ENCODE measurements at places on chromosomes 2 and 18.

GRCh38 chr2:181575650-181576025 is 81.3 kb downstream of the CERKL start:
- DNase-seq = no peak

- DNase-seq = no peak
These were observed 157.4 kb downstream of the TANC1 start for GRCh38 chr2:159125858-159126257.

GRCh38 chr2:190791347-190791975 is 89.2 kb upstream of the GLS start:
- DNase-seq = no peak

GRCh38 chr2:218536804-218537494 is 31.2 kb downstream of the USP37 start:
- no peak for DNase-seq

GRCh38 chr2:45328264-45328870 is 282.7 kb downstream of the SRBD1 start:
- DNase-seq = no peak

DNA sequence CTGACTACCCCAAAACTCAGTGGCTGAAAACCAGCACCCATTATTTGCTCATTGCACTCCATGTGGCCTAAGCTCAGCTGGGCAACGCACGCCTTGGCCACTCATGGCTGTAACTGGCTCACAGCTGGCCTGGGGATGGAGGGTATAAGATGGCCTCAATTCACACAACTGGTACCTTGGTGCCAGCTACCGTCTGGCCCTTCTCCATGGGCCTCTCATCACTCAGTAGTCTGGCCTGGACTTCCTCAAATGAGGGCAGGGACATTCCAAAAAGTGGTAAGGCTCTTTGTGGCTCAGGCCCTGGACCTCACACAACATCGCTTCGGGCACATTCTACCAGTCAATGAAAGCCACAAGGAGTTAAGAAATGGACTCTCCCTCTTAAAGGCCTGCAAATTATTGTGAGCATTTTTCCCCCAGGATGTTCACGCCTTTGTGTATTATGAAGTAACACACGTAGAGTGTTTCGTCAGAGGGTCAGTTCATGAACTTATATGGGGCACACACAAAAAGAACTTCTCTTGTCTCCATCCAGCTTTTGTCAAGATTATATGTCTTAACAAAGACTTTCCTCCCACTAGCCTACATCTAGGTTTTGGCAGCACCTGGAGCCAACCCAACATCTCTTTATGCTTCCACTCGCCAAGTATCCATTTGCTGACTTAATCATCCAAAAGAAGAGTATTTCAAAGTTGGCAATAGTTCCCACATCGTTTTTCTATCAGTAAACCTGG is 145.2 kb downstream of the CCBE1 start:
- no peak for DNase-seq

- no peak for DNase-seq
These were observed 45.6 kb downstream of the GPC1 start for GRCh38 chr2:240480834-240481623.

- DNase-seq = no peak
These were observed 4.8 kb upstream of the TTC39C start for GRCh38 chr18:24009651-24010333.

GRCh38 chr2:43024515-43025011 is 201.8 kb downstream of the ZFP36L2 start:
- DNase-seq = no peak

DNA sequence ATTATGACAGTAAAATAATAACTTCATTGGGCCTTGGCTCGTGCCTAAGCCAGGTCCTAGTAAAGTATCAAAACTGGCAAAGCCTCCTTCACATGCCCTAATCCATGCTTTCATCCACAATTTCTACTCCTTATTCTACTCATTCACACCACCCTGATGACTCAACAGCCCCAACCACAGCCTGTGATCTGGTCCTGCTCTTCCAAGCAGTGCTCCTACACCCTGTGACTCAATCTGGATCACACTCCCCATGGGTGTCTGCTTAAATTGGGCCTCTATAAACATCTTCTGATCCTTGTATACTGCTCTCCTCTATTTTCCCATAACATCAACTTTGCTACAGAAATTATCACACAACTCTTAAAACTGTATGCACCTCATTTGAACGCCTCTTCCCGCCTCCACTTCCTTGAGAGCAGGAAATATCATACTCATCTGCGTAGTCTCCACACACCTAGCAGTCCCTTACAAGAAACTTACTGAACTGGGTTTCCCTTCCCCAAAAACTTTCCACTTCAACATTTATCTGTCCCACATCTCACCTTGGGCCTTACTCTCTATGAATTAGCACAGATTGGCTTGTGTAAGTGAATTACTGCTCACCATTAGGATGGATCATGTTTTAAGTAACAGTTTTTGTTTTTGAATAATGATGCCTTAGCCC is 15.9 kb downstream of the GTF3C3 start:
- peak; percentile 48 for DNase-seq

- no peak for DNase-seq
These were observed 943.1 kb upstream of the LRRTM1 start for GRCh38 chr2:81247648-81248047.

GRCh38 chr2:78982638-78983330 is 42.7 kb upstream of the REG3G start:
- no peak for DNase-seq

- no peak for DNase-seq
These were observed 52.3 kb downstream of the TCF7L1 start for GRCh38 chr2:85185431-85185940.

GRCh38 chr18:70377317-70377799 is 88.5 kb downstream of the SOCS6 start:
- DNase-seq = no peak

GRCh38 chr2:200962811-200963123 is 693 bp downstream of the ORC2 start:
- DNase-seq = no peak

DNA sequence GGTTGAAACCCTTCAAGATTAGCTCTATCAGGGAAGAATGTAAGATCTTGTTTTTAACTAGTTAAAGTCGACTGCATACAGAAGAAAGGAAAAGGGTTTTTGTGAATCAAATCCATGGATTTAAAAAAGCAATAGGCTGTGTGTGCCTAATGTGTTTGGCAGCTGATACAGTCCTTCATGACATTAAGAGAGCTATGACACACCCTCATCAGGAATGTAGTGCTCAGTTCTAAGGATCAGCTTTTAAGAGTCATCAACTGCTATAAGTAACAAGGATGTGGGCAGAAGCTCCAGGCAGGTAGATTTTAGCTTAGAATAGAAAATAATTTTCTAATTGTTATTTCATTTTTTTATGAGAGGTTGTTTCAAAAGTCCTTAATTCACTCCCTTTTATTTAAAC is 52.9 kb downstream of the PPP1R1C start:
- DNase-seq = peak; percentile 46

GRCh38 chr2:236706288-236706687 is 136.7 kb downstream of the ACKR3 start:
- DNase-seq = no peak

DNA sequence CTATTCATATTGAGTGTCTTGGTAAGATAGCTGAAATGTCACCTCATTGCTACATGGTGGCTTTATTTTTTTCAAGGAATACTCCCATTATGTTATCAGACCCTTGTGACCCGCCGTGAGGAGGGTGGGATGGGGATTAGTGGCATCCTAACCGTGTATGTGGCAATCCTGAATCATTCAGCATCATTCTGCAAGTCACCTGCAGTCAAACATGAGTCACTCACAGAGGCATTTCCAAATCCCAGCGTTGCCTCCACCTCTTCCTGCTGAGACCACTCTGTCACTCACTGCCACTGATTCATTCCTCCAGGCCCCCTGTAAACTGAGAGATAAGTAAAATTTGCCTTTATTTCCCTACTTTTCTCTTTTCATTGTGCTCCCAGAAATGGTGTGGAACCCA is 307.4 kb upstream of the KLHL29 start:
- DNase-seq = no peak

DNA sequence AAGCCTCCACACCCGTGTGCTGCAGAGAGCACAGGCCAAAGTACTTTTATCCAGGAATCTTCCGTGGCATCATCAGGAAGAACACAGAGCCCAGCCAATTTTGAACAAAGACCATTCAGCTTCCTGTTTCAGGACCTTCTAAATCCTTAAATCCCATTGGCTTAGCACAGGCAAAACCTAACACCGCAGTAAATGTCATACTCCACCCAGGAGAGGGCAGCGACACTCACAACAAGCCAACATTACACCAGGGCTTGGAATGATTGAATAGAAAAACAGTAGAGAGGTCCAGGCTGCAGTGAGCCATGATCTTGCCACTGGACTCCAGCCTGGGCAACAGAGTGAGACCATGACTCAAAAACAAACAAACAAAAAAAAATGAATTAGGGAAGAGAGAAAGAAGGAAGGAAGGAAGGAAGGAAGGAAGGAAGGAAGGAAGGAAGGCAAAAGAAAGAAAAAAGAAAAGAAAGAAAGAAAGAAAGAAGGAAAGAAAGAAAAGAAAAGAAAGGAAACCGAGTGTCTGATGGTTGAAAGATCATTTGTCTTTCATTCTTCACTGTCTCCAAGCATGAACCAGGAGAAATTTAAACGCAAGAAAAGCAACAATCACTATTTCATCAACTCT is 144.6 kb upstream of the SATB2 start:
- no peak for DNase-seq

DNA sequence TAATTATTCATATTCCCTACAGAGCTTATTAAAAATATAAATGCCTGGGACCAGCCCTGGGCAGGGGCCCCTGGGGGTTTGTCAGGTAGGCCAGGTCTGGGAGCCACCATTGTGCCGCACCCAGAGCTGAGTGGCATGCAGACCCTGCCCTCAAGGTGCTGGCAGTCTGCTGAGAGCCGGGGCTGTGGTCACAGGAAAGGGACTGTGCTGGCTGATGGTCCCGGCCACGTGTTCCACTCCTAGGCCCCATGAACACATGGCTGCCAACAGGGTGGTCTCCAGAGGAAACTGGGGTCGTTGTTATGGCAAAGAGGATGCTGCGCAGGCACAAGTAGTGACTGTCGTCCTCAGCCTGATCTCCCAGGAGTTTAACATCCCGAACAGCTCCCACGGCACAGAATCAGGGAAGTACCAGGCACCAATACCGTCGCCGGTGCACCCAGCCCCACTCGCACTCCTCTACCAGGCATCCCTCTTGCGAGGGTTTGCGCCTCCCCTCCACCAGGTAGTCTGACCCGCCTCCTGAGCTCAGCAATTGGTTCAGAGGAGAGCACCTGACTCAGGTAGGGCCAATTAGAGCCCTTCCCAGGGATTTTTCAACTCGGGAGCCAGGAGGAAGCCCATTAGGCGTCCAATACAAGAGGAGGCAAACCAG is 39.2 kb upstream of the BIN1 start:
- no peak for DNase-seq

DNA sequence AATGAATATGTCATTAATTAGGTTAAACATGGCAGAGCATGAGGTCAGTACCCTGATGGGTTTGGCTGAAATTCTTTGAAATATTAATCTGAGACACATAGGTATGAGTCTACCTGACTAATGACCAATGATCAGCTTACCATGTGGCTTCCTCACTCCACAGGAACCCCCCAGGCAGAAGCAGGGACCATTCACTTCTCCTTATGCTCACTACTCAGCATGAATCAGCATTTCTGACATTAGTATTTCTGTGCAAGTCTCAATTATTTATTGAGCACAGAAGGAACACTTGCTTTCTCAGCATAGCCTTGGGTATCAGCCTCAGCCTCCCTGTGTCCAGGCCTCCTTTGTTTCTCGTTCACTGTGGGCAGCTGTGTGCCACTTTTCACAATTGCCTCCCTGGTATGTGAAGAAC is 9.3 kb upstream of the KCNE4 start:
- DNase-seq = no peak

DNA sequence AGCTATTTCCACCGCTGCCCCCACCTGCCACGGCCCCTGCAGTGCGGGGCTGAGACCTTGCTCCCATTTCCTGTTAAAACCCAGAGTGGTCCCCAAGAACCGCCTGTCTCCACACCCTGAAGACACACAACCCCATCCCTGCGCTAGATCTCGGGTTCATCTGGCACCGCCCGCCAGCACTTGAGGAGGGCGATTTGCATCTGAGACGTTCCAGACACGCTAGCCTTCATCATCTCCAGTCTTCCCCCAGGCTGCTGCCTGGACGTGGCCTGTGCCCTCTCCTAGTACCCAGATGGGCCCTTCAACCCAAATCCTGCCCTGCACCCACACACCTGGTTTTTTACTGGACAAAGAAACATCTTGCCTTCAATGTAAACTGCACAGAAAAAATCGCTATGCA is 49.8 kb downstream of the SLC66A2 start:
- no peak for DNase-seq

GRCh38 chr2:96913117-96913397 is 43.2 kb upstream of the SEMA4C start:
- no peak for DNase-seq

DNA sequence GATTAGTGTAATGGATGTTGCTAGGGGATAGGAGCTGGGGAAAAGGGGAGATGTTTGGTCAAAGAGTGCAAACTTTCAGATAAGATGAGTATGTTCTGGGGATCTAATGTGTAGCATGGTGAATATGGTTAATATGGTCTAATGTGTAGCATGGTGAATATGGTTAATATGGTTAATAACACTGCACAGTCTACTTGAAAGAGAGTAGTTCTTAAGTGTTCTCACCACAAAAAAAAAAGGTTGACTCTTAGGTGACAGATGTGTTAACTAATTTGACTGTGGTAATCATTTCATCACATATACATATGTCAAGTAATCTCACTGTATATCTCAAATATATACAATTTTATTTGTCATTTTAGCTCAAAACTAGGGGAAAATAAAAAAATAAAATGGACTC is 121.3 kb upstream of the CD226 start:
- no peak for DNase-seq

- DNase-seq = no peak
These were observed 103.8 kb upstream of the SMIM21 start for GRCh38 chr18:75531212-75531850.

- no peak for DNase-seq
These were observed 23.1 kb downstream of the HS1BP3 start for GRCh38 chr2:20627712-20628380.

Measured in HS-5 (cell line).